Peyer's patch (tissue), 4 donors: ENCODE measurements at places on chromosomes 2 and 18. TPM values are rescaled to one million over a fixed set of nuclear protein-coding genes. Genes with fewer than 3 reads are reported as not detected.

- no peak for DNase-seq
Observed at GRCh38 chr2:55712477-55713060, 18.9 kb upstream of the PNPT1 start.

- DNase-seq = no peak
Observed at GRCh38 chr2:46831869-46832265, 83.7 kb downstream of the MCFD2 start.

STAT4 gene
- 5.0 TPM for total RNA-seq

DNA sequence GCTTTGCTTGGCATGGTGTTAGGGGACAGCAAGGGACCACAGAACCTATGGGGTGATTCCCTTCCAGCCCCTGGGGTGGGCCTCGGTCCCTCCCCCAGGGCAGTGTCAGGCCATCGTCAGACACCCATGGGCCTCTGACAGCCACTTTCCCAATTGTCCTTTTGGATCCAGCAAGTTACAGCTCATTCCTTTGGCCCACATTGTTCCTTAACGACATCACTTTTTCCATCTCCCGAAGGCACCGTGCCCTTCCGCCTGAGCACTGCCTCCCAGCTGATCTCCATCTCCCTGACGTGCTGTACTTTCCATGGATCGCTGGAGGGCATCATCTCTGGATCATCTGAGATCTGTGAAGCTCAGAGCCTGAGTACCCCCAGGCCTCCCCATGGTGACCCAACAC is 10.4 kb upstream of the KCNK3 start:
- DNase-seq = no peak

GRCh38 chr2:137847443-137847842 is 116.8 kb upstream of the HNMT start:
- no peak for DNase-seq

DNA sequence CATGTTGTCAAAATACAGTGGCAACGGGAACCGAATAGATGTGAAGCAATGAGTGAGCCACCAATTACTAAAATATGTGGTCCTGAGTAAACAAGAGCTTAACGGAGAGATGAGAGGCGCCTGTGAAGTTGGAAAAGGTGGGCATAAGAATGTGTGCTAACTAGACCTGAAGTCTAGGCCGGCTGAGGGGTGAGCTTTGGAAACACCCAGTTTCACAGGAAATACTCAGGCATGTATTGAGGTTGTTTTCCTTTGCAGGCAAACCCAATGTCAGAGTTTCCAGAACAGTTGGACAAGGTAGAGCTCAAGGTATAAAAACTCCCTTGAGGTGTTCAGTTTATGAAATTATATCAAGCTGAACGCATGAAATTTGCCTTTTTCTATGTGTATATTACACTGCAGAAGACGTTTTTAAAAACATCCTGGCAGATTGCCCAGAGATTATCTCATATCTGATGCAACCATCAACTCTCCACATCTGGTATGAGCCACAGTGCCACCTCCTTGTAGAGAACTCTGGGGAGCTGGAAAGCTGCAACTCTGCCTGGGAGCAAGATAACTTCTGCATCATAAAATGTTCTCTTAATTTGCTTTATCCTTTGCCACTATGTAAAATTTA is 3.9 kb upstream of the WDSUB1 start:
- no peak for DNase-seq

DNA sequence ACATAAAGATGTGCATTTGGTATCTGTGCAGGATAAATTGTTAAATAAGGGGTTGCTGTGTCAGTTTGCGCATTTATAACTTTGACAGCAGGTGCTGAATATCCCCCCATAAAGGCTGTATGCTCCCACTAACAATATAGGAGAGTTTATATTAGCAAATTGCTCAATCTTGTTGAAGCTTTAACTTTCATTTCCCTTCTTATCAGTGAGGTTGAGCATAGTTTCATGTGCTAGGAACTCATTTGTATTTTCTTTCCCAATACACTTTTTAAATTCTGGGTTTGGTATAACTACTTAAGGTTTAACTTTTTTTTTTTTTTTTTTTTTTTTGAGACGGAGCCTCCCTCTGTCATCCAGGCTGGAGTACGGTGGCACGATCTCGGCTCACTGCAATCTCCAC is 89.0 kb downstream of the FAM117B start:
- no peak for DNase-seq

KIAA2012 gene
- total RNA-seq = not detected

YIPF4 gene
- total RNA-seq = 15.4 TPM
